ENCODE measurements at places on chromosomes 12 and 14.

DNA sequence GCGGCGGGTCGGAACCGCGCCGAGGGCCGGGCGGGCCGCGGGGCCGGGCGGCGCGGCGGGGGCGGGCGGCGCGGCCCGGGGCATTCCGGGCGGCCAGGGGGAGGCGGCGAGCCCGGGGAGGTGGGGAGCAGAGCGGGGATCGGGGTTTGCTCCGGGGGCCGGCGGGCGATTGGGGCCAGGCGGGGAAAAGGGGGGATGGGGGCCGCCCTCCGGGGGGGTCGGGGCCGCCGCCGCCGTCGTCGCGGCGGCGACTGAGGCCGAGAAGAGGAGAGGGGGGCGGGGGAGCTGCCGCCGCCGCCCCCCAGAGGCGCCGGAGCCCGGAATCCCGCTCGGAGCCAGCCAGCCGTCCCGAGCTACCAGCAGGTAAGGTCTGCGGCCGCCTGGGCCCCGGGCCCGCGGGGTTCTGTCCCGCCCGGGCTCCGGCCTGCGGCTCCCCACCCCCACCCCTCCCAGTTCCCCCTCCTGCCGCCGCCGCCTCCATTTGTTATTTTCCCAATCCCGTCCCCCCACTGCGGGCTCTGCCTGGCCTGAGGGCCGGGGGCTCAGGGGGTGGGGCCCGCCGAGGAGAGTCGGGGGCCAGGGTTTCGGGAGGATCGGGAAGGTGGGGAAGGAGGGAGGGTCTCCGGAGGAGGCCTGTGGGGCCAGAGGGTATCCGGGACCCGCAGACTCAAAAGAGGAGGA, 403 bp downstream of the ATN1 start:
- no peak for DNase-seq

GRCh38 chr12:76259660-76260389, 88.4 kb downstream of the BBS10 start:
- DNase-seq = no peak

DNA sequence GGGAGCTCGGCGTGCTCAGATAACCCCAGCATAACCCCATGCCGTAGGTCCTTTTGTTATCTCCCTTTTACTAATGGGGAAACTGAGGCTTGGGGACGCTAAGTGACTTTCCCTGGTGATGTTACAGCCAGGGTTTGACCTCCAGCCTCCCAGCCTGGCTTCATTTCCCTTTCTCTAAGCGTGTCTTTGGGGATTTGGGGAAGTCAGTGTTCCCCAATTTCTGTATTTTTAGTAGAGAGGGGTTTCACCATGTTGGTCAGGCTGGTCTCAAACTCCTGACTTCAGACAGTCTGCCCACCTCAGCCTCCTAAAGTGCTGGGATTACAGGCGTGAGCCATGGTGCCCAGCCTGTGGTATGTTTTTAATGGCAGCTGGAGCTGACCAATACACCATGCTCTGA, 85.4 kb downstream of the PHETA1 start:
- DNase-seq = no peak

DNA sequence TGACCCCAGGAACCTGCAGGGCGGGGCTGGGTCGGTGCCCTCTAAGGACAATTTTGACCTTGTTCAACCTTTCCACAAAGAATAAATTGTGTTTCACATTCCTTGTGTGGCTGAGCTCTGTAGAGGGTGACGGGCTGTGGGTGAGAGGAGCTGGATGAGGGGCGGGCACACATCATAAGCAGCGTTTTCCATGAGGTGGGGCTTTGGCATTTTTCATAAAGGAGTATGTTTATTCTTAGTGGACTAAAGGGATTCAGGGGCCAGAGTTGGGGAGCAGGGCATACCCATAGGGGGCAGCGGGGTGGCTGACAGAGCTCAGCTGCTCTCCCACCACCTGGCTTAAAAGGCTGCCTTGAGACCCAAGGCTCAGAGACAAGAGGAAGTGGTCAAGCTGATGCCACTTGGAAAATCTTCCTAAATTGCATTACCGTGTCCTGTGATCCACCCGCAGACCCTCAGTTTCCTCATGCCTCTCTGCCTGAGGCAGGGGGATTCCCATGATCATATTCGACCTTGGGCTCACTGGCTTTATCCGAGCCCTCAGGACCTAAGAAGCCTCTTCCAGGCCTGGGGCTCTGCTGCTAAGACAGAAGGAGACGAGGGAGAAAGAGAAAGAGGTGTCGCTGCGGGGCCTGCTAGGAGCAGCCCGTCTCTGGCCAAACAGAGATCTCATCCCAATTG, 11.4 kb downstream of the MMP14 start:
- no peak for DNase-seq

DNA sequence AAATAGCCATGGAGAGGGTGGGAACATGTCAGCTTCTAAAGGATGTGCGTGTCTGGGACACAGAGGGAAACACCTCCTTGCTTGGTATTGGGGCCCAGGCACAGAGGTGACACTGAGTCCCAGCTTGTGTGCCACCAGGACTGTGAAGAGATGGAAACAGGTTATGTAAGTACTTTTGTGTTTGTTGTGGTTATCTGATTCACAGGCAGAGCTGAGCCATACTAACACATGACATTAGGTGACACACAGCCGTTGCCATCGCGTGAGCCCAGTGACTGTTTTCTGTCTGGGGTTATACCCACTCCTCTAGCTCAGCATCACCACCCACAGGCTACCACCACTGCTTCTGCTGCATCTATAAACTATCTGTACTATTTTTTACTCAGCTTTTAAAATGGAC, 12.1 kb upstream of the FLVCR2 start:
- no peak for DNase-seq

- DNase-seq = no peak
These were observed 138.0 kb upstream of the IGF1 start for GRCh38 chr12:102618197-102618877.

GRCh38 chr12:64890873-64891468, 66.5 kb downstream of the TBC1D30 start:
- DNase-seq = no peak
